ENCODE measurements at places on chromosomes 2 and 18.

- DNase-seq, result no peak
Measured at GRCh38 chr18:31149351-31149750, 13.3 kb downstream of the DSC1 start.

DNA sequence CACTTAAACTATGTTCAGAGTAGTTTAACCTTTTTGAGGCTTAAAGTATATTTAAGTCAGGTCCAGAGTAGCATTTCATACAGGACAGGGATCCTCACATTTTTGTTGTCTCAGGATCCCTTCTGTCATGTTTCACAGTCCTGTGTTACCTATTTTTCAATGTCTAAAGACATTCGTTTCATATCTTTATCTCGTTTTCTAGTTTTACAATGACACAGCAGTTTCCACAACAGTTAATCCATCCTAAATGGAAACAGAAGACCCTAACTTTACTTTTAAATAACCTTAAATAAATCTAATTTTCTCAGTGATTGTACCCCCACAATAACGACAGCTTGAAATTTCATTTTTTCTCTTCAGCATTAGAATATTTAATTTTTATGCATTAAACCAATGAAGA is 17.3 kb upstream of the SCN9A start:
- no peak for DNase-seq

GRCh38 chr18:45019469-45019868 is 338.8 kb downstream of the SETBP1 start:
- no peak for DNase-seq

GRCh38 chr2:63218800-63219526 is 168.3 kb downstream of the OTX1 start:
- no peak for DNase-seq

GRCh38 chr2:128585706-128586105 is 267.0 kb upstream of the HS6ST1 start:
- DNase-seq, result no peak

Data from activated naive CD4-positive, alpha-beta T cell treated with anti-CD3 and anti-CD28 coated beads, Interleukin-2, amount 50 U/mL, for 72 hours (primary cell).